ENCODE measurements at places on chromosomes 3 and 15.

GRCh38 chr3:12817343-12817710, 20.8 kb downstream of the CAND2 start:
- no peak for DNase-seq

- DNase-seq, result no peak
Observed at GRCh38 chr3:81152156-81152555, 609.3 kb downstream of the GBE1 start.

DNA sequence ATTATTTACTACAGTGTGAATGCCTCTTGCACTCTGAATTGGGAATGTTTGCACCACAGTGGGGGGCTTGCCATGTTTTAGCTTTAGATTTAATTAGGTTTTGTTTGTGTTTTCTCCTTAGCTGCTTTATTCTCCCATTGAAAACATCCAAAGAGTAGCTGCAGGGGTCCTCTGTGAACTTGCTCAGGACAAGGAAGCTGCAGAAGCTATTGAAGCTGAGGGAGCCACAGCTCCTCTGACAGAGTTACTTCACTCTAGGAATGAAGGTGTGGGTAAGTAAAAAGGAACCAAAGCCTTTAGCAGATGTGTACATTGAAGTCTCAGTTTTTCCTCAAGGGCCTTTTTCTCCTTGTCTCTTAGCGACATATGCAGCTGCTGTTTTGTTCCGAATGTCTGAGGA, 36.9 kb downstream of the CTNNB1 start:
- DNase-seq, result no peak

- DNase-seq, result no peak
Observed at GRCh38 chr3:38148311-38148882, 9.9 kb downstream of the MYD88 start.

DNA sequence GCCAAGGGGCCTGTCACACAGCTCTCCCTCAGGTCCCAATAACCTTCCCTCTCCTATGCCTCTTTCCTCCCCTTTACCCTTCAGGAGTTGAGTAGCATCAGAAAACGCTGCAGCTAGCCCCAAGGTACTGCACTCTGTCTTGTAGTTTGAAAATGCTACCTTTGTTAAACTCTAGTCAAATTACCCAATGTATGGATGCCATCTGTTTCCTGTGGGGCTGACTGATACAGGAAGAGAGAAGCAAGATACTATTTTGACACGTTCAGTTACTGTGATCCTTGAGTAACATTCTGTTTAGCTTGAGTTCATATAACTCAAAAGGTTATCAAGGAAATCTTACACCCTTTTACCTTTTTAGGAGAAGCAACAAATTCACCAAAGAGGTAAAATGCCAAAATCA, 493.1 kb downstream of the FHIT start:
- DNase-seq, result no peak

- no peak for DNase-seq
Observed at GRCh38 chr3:44924457-44925084, 50.2 kb downstream of the TGM4 start.

- no peak for DNase-seq
Observed at GRCh38 chr3:171242170-171242569, 215.7 kb upstream of the SLC2A2 start.

GRCh38 chr15:62647202-62647842, 395.2 kb upstream of the TPM1 start:
- DNase-seq, result no peak
